ENCODE measurements at places on chromosomes 16 and 17. TPM values are rescaled to one million over a fixed set of nuclear protein-coding genes. Genes with fewer than 3 reads are reported as not detected.

Gene PRCD
- total RNA-seq: 0.05 TPM

Gene CDIP1
- 31.0 TPM for total RNA-seq

Gene SEPTIN1
- total RNA-seq: 176 TPM

Gene TMIGD1
- not detected for total RNA-seq

Gene SMIM36
- not detected for total RNA-seq

Gene KRT32
- not detected for total RNA-seq

Gene TMEM238L
- total RNA-seq: not detected

Gene P2RX1
- total RNA-seq: 4.8 TPM

Gene KRTAP1-1
- not detected for total RNA-seq

Gene CES3
- total RNA-seq: 13.0 TPM

Gene KRTAP2-1
- total RNA-seq: not detected

Gene C16orf89
- not detected for total RNA-seq

Gene GPATCH8
- 67.6 TPM for total RNA-seq

Gene RHOT1
- total RNA-seq: 28.5 TPM

Gene ERCC4
- 6.1 TPM for total RNA-seq

Gene TAOK2
- 19.4 TPM for total RNA-seq

Gene GNPTG
- total RNA-seq: 48.6 TPM

Gene NEUROD2
- total RNA-seq: not detected
